ENCODE measurements at places on chromosomes 12 and 14. TPM values are rescaled to one million over a fixed set of nuclear protein-coding genes. Genes with fewer than 3 reads are reported as not detected.

PRIMA1 gene
- not detected for total RNA-seq

DNA sequence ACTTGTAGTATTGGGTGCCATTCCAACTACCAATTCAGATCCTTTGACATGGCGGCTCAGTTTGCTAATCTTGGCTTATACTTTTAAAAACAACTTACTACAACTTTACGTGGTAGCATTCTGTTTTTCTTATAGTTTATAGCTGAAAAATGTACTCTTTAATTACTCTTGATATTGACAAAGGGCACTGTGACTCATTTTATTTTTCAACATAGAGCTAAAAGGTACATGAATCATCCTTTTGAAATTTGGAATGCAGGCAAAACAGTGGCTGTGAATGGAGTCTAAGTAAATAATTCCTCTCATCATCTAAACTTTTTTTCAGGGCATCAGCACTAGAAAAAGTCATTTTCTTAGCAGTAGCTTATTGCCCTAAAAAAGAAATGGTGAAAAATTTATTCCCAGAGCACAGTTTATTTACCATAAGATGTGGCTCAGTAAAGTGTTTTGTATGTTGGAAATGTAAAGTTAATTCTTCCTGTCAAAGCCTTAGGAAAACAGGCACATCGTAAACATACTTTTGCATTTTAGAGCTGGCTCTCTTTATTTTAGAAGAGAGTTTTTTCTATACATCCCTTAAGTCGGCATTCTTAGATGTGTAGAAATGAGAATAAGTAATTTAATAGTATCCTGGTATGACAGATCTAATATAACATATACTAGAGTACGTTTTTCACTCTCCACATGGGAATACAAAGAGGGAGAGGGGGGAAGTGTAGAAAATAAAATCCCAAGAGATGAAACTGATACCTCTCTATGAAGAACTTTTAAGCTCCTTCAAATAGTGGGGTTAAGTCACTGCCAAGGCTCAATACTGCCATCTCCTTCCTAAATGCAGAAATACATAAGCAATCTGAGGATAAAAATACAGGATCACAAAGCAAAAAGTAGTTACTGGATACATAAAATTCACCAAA lies 55.2 kb downstream of the SLC25A21 start:
- DNase-seq, result no peak
- no peak overlapping the region for H3K4me3 ChIP-seq
- no peaks in the 10 kb centered on the region for H3K27me3 ChIP-seq
- no peak overlapping the region for H3K27ac ChIP-seq
- no peaks in the 10 kb centered on the region for H3K4me1 ChIP-seq

- DNase-seq, result peak; percentile 37
- peak overlapping the region; percentile 83 for H3K27ac ChIP-seq
- H3K36me3 ChIP-seq, result no peaks in the 10 kb centered on the region
- no peak overlapping the region for H3K4me3 ChIP-seq
Measured at GRCh38 chr14:93073910-93074769, 41.6 kb downstream of the ITPK1 start.

GRCh38 chr14:94424371-94424770 lies 28.2 kb downstream of the SERPINA11 start:
- H3K4me1 ChIP-seq, result no peaks in the 10 kb centered on the region
- no peak overlapping the region for H3K27ac ChIP-seq
- no peaks in the 10 kb centered on the region for H3K36me3 ChIP-seq
- H3K27me3 ChIP-seq, result no peaks in the 10 kb centered on the region
- DNase-seq, result no peak
- H3K4me3 ChIP-seq, result no peak overlapping the region

GRCh38 chr12:64029013-64029857 lies 184.7 kb downstream of the SRGAP1 start:
- no peak for DNase-seq
- no peak overlapping the region for H3K4me3 ChIP-seq
- H3K36me3 ChIP-seq, result no peaks in the 10 kb centered on the region
- H3K27me3 ChIP-seq, result no peaks in the 10 kb centered on the region
- H3K4me1 ChIP-seq, result no peaks in the 10 kb centered on the region

DNA sequence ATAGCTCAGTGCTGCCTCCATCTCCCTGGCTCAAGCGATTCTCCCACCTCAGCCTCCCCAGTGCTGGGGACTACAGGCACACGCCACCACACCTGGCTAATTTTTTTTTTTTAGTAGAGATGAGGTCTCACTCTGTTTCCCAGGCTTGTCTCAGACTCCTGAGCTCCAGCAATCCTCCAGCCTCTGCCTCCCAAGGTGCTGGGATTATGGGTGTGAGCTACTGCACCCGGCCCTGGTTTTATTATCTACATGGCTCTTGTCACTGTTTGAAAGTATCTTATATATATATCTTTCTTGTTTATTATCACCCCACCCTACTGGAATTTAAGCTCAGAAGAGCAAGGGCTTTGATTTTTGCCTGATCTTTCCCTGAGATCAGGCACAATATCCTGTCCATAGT lies 7.6 kb upstream of the TMED10 start:
- no peak for DNase-seq
- H3K36me3 ChIP-seq, result no peaks in the 10 kb centered on the region
- no peaks in the 10 kb centered on the region for H3K27me3 ChIP-seq
- H3K4me3 ChIP-seq, result no peak overlapping the region
- no peak overlapping the region for H3K27ac ChIP-seq

- no peaks in the 10 kb centered on the region for H3K4me1 ChIP-seq
- H3K27ac ChIP-seq, result no peak overlapping the region
- no peaks in the 10 kb centered on the region for H3K27me3 ChIP-seq
- no peak overlapping the region for H3K4me3 ChIP-seq
- no peak for DNase-seq
- no peaks in the 10 kb centered on the region for H3K36me3 ChIP-seq
Measured at GRCh38 chr12:93451423-93452158, 9.8 kb upstream of the UBE2N start.

- no peak for DNase-seq
- H3K4me3 ChIP-seq, result no peak overlapping the region
- no peaks in the 10 kb centered on the region for H3K4me1 ChIP-seq
- no peak overlapping the region for H3K27ac ChIP-seq
- no peaks in the 10 kb centered on the region for H3K36me3 ChIP-seq
Measured at GRCh38 chr12:47378907-47379306, 299.1 kb upstream of the AMIGO2 start.

- no peak overlapping the region for H3K4me3 ChIP-seq
- no peaks in the 10 kb centered on the region for H3K36me3 ChIP-seq
- H3K27me3 ChIP-seq, result no peaks in the 10 kb centered on the region
- H3K4me1 ChIP-seq, result peaks cover 12% of the 10 kb centered on the region
- no peak for DNase-seq
Measured at GRCh38 chr12:93425736-93426411, 15.9 kb downstream of the UBE2N start.
